ENCODE measurements at places on chromosomes 2 and 18.
A peak's percentile ranks its signal among the peaks of the same experiment; 100 is the strongest.

- DNase-seq = no peak
Observed at GRCh38 chr2:226514895-226515294, 284.7 kb downstream of the IRS1 start.

DNA sequence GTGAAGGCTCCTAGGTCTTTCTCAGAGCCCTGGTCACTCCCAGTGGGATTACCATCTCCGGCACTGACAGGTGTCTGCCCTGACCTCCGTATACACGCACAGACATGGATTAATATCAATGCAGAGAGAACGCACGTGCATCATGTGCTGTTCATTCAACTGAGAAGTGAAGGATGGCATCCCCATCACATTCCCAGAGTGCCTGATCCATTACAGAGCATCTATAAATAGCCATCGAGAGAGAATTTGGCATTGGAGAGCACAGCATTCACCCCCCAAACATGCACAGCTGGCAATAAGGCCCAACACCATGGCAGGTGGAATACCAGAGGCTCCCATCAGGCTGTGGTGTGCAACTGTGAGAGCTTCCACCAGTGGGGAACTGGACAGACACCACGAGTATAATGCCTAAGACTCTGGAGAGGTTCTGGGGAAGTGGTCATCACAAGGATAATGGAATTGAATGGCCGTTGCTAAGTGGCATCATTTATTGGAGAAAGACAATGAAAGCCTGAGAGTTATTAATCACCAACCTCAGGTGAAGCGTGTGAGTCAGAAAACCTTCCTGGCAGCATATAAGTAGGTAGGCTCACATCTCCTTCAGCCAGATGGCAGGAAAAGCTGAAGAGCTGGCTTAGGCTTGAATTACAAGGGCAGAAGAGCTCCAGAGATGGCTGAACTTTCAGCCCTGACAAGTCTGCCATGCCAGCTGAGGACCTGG, 244.5 kb upstream of the ID2 start:
- DNase-seq = no peak

DNA sequence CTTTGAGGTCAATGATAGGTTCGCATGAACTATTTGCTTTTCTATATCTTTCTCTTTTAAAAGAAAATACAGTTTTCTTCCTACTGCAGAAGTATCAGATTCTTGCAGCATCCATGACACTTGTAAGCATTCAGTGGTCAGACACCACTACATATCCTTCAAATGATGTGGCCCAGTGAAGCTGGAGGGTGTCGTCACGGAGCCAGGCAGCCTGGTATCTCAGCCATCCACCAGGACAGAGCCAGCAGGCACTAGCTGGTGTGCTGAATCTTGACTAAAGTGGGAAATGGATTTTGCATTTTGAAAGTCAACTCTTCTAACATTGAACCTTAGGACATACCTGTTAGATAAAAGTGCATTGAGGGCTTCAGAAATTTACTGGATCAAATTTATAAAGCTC, 5.4 kb downstream of the KLHL14 start:
- DNase-seq = no peak

GRCh38 chr2:218860950-218861381, 1.4 kb downstream of the WNT6 start:
- DNase-seq = peak; percentile 84

- DNase-seq = no peak
Observed at GRCh38 chr2:198762441-198762840, 695.3 kb downstream of the SATB2 start.

DNA sequence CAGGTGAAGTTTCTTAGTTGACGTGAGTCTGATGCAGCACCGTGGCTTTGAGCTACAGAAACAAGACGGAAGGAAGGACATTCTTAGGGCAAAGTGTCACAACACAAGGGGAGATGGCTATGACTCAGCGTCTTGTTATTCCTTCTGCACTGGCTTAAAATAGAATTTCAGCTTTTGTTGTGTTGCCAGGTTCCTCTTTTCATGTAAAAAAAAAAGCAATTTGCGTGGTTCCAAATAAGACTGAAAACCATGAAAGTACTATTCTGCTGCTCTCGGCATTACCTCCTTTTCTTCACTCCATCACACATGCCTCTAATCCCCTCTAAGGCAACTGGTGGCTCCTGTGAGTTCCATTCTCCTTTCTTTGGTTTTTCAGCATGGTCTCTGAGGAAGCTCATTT, 150.1 kb downstream of the ANTXR1 start:
- DNase-seq = no peak

GRCh38 chr18:3368193-3368592, 81.8 kb upstream of the TGIF1 start:
- no peak for DNase-seq

- no peak for DNase-seq
Observed at GRCh38 chr2:184646177-184646576, 47.8 kb downstream of the ZNF804A start.

DNA sequence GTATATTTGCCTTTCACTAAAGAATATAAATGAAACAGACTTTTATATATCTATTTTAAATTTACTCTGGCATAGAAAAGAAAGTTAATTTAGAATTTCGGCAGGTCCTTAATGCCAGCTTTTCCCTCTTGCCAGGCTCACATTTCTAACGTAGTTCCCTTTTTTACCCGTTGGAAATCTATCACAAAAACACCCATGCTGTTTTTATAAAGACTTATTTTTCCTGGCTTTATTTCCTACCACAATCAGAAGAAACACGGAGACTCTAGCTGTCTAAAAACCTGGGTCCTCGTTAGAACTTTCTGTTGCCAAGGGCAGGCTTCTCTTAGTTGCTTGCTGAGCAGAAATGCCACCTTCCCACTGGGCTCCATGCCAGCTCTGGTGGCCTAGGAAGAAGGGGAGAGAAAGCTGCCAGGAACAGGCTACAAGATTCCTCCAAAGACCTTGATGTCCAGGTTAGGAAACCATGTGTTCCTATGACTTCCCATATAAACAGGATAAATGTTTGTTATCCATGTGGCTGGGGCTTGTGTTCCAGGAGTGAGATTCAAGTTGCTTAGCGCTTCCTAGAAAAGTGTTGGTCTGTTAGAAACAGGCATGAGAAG, 17.8 kb upstream of the TMEM18 start:
- DNase-seq = no peak

DNA sequence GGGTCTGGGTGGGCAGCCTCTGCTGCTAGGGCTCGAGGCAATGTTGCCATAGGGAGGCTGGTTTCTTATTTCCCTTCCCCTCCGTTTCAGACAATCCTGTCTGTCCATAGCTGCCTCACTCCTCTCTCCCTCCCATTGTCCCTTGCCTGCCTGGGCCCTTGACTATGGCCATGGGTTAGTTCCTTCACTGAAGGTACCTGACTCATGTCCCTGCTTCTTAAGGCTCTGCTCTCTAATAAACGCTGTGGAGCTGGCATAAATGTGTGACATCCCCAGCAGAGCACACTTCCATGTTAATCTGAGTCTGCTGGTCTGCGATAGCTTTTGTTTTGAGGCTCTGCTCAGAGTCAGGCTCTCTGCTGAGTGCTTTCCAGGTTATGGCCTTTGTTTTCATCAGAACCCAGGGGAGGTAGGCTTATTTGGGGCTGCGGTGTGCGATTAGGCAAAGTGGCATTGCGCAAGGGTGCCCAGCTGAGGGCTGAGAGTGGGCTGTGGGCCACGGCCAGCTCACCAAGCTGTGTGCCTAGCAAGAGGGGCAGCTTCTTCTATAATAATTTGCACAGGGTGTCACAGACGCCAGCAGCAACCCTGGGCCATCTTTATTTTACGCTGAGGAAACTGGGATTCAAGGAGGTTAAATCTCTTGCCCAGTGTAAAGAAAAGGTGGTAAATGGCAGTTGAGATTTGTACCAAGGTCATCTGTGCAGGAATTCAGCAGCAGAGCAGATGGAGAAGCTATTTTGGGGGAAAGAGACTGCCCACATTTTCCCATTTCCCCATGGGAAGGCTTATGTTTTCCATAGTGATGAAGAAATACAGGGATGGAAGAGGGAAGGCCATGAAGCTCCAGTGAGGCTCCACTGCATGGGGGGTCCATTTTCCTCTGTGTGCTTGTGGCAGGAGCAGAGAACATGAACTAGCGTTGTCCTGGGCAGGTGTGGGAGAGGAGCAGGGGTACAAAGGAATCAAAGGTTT, 25.6 kb downstream of the MRPL33 start:
- no peak for DNase-seq

GRCh38 chr18:34729264-34729663, 19.2 kb downstream of the DTNA start:
- DNase-seq = no peak

- no peak for DNase-seq
Observed at GRCh38 chr2:10828346-10828745, 15.8 kb upstream of the PDIA6 start.

DNA sequence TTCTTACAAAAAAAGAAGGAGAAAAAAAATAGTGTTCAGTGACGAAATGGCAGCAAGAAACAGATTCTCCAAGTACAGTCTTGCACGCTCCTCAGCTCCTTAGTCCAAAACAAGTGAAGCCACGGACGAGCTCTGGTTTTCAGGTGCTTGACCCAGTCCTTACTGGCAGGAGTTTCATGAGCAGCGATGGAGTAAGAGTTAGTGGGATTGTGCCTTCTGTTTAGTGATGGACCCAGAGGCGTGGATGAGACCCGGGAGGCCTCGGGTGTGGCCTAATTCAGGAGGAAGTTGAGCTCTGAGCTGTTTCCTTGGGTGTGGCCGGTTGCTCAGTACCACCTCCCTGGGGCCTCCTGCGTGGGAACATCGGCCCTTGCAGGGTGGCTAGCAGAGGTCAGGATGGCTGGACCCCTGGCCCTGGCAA, 52.0 kb downstream of the KIF5C start:
- DNase-seq = no peak

GRCh38 chr18:55587418-55588110, 428 bp downstream of the TCF4 start:
- DNase-seq = no peak

DNA sequence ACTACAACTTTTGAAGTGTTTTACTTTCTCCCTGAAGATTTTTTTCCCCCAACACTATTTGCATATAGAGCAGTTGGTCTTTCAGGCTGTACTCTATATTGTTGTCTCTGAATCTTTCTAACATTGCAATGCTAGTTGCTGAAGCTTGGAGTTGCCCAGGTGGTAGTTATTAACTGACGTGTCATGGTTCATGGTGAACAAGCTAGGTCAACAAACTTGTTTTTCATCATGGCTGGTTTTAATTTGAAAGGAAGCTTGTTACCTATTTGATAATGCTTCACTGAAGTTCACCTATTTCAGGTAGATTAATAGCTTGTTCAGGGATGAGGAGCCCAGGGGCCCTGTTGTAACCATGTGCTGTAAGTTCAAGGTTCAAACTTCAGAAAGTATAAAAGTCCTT, 158.8 kb upstream of the ZEB2 start:
- no peak for DNase-seq

DNA sequence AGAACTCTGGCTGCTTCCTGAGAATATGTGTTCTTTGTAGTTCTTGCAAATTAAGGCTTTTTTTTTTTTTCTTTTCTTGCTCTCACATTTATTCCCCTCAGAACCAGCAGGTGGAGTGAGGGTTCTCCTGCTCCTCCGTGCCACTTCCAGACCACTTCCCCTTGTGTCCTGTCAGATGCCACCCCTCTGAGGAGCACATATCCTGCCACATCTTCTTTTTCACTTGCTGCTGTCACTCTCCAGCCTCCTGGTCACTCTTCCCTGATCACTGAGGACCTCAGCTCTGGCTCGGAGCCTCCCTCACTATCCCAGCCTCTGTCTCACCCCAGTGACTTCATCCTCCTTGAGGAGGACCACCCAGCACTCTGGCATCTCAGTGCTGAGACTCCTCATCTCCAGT, 100.5 kb downstream of the TACR1 start:
- DNase-seq = no peak

- DNase-seq = no peak
Observed at GRCh38 chr2:236345081-236345714, 81.0 kb upstream of the ASB18 start.

GRCh38 chr2:120901201-120901600, 165.5 kb downstream of the GLI2 start:
- DNase-seq = no peak
